ENCODE measurements at places on chromosomes 12 and 14.

GRCh38 chr12:92030618-92031017 is 115.0 kb downstream of the BTG1 start:
- DNase-seq: no peak

GRCh38 chr12:125954362-125954761 is 889.1 kb downstream of the AACS start:
- no peak for DNase-seq

- no peak for DNase-seq
These were observed 104.6 kb upstream of the ATF1 start for GRCh38 chr12:50659260-50659659.

- DNase-seq: no peak
These were observed 2.1 kb upstream of the B4GALNT3 start for GRCh38 chr12:457676-458075.

- no peak for DNase-seq
These were observed 374.7 kb downstream of the ALG10 start for GRCh38 chr12:34396861-34397590.

GRCh38 chr14:91925001-91925726 is 22.3 kb downstream of the FBLN5 start:
- no peak for DNase-seq

- DNase-seq: no peak
These were observed 9.4 kb downstream of the CCDC184 start for GRCh38 chr12:48192861-48193260.

DNA sequence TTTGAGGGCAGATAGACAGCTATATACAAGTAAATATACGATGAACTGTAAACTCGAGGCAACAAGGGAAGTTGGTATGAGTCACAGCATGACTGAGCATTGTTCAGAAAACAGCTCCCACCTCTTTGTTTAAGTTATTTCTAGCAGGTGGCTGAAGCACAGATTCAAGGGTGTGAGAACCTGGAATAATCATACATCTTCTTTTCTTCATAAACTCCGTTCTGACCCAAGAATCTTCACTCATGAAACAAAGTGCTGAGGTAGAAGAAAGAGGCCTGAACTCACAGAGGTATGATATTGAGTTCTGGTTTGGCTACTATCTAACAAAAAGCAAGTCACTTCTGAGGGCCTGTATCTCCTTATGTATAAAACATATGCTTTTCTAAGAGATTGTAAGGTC is 364.1 kb upstream of the KITLG start:
- DNase-seq: no peak

DNA sequence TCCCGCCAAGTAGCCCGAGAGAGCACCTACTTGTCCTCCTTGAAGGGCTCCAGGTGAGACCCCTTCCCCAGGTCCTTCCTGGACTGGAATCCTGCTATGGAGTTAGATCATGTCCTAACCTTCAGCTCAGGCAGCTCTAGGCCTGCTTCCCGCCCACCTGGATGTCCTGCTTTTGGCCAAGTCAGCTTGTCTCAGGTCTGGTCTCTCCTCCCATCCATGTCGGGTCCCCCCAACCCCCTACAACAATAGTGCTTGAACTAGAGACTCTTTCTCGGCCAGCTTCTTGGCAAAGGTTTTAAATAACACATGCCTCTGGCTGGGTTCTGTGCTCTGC is 3.6 kb downstream of the NAB2 start:
- DNase-seq: no peak

DNA sequence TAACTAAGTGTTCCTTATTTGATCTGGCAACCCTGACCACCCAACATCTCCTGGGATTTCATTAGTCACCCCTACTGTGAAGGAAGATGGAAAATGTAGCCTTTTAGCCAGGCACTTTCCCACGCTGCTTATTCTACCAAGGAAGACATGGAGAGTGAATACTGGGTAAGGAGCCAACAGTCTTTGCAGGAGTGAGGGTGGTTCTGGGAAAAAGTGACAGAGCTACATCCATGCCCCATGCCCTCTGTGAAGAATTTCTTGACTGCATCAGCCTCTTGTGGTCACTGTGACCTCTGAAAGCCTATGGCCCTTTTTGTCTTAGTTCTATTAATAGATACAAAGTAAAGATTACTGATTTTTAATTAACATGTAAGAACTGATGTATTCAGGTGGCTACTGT is 196.0 kb upstream of the EEA1 start:
- no peak for DNase-seq

DNA sequence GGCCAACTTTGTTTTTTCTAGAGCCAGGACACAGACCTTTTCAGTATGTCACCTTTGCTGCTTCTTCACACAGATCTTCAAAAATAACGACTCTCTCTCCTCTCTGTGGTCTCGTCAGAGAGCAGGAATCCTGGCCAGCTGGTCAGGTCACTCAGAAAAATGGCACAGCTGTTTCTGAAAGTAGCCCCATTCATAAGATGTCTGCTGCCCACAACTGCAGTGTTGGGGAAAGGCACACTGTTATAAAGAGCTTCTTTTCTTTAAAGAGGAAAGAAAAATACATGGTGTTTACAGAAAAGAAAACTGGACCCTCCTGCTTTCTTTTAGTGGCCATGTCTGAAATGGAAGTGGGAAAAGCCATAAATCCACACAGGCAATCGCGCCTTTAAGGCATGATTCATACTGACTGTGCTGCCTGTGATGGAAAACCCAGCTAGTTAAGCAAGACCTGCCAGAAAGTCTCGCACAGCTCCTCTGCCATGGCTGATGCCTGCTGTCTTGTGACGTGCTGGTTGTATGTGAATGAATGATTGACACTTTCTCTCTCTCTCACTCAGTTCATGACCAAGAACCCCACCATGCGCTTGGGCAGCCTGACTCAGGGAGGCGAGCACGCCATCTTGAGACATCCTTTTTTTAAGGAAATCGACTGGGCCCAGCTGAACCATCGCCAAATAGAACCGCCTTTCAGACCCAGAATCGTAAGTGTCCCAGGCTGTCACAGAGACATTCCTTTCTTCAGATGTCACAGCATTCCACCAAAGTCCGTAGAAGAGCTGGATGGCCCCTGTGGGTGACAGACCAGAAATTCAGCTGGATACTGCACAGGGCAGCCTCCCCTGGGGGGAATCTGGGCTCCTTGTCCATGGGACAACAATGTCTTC is 147.9 kb upstream of the HIF1A start:
- DNase-seq: no peak

- DNase-seq: no peak
These were observed 25.1 kb upstream of the CDK17 start for GRCh38 chr12:96425321-96425720.

DNA sequence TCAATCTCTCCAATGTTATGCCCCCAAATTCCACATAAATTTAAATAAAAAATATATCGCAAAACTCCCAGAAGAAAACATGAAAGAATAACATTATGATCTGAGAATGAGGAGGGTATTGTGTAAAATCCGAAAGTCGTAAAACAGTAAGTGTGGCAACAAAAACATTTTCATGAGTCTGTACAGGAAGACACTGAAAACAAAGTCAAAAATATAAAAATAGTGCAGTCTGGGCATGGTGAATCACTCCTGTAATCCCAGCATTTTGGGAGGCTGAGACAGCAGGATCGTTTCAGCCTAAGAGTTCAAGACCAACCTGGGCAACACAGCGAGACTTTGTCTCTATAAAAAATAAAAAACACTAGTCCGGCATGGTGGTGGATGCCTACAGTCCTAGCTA is 57.1 kb downstream of the SPTLC2 start:
- no peak for DNase-seq

GRCh38 chr12:47397664-47398281 is 308.1 kb downstream of the RPAP3 start:
- DNase-seq: peak; percentile 21

DNA sequence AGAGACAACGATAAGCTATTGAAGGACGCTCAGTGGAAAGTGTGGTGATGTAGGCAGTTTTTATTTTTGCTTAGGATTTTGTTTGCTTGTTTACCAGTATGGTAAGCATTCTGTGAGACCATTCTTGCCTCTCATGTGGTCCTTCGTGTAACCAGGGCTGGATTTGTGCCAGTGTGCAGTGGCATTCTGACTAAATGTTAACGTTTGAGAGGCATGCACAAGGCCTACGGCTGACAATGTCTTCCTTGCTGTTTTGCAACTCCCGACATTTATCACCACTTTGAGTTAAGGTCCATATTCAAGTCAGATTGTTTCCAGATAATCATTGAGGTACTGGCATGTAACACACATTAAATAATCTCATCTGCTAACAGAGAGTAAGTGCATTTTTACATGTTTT is 102.3 kb upstream of the BCAT1 start:
- DNase-seq: peak; percentile 33

- no peak for DNase-seq
These were observed 67.0 kb upstream of the ARHGAP5 start for GRCh38 chr14:32009976-32010581.

DNA sequence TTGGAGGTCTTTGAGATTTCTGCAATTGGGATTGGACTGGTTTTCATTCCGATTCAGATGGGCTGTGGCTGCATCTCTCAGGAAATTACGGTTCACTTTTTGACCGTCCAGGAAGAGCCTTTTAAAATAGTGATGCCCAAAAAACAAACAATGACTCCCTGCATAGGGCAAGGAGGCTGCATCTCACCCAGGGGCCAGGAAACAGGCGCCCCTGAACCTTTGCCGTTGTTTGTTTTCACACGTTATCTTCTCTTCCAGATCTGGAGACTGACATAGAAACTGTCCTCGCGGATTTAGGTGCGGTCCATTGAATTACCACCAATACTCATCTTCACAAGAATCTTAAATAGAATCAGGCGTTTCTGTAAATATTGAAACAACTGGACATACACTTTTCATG is 66.0 kb downstream of the FLRT2 start:
- DNase-seq: no peak

- DNase-seq: no peak
These were observed 4.4 kb upstream of the KCNK10 start for GRCh38 chr14:88327497-88327896.

- no peak for DNase-seq
These were observed 36.6 kb upstream of the GZMB start for GRCh38 chr14:24670594-24670993.

- DNase-seq: no peak
These were observed 483.9 kb downstream of the ZFP36L1 start for GRCh38 chr14:68308726-68309520.

- DNase-seq: peak; percentile 75
These were observed 2.0 kb downstream of the SYNE3 start for GRCh38 chr14:95514131-95515079.

DNA sequence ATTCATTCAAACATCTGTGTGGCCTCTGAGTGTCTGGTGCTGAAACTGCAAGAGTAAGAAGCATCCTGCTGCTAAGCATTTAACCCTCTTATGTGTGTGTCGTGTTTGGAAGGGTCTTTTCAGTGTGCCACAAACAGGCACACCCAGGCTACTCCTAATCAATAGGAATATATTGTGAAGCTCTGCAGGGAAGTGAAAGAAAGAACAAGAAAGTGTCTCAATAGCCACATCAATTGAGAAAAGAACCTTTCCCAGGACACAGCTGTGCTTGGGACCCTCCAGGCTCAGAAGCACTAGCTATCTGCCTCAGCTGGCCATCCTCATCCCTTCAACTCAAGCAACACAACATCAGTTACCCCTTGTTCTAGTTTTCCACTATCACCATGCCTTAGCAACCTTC is 13.4 kb upstream of the KRAS start:
- no peak for DNase-seq

DNA sequence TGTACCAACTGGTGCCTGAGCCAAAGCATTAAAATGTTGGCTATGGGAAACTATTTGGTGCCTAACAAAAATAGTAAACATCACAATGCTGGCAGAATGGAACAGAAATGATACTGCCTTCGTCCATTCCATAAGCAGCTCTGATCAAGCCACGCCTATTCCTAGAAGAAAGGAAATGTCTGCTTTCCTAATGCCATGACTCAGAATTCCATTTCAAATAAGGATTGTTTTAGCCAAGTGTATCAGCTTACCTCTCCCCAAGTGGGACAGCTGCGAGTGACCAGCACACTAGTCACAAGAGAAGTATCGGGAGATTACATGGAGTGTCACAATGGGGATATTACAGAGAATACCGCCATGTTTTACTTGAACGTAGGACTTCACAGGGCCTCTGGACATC is 38.7 kb downstream of the GLT8D2 start:
- DNase-seq: no peak

- DNase-seq: no peak
These were observed 165.0 kb downstream of the OTOGL start for GRCh38 chr12:80264386-80264785.

DNA sequence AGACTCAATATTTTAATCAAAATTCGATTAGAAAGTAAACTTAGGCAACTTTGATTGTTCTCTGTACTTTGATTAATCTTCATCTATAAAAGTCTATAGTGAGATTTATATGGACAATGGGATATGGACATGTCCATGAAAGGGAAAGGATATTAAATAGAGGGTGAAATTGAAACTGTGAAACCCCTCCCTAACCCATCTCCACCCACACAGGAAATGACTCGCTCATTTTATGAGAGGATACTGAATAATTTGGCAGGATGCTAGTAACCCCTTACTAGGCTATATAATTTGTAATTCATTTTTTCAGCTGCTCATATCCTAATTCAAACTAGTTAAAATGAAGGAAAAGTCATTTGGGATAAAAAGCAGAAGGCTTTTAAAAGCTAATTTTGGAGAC is 328.0 kb upstream of the ATP2B1 start:
- no peak for DNase-seq

DNA sequence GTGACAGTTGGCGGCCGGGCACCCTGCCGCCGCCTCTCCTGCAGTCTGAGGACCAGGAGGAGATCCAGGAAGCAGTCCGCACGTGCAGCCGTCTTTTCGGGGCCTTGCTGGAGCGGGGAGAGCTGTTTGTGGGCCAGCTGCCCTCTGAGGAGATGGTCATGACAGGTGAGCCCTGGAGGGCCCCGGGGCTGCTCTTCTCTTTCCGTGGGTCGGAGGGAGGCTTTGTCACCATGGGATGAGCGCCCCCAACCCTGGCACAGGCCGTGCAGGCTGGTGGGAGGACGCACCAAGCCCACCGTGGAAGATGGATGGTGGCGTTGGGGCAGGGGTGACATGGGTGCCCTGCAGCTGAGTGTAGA is 532 bp downstream of the NOC4L start:
- no peak for DNase-seq

GRCh38 chr14:99545586-99545985 is 58.4 kb downstream of the CCDC85C start:
- DNase-seq: no peak

DNA sequence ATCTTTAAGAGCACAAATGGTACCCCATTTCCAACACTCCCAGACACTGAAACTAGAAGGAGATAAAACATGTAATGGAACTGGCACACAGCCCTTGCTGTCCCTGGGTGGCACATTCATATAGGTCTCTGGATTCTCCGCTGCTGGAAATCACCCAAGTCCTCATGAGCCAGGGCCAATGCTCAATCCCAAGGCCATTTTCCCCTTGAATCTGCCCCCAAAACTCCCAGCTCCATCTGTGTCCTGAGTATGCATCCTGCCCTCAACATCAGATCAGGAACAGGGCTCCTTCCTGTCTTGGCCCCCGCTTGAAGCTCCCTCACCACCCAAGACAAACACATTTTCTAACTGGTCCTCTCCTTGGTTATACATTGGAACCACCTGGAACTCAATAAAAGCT is 24.6 kb downstream of the KRT76 start:
- DNase-seq: no peak

Data from RPMI8226 (cell line).